Eye (tissue), 1 donor: ENCODE measurements at places on chromosomes 12 and 14.

- no peak for DNase-seq
Observed at GRCh38 chr14:35333264-35333730, 41.1 kb downstream of the PSMA6 start.

DNA sequence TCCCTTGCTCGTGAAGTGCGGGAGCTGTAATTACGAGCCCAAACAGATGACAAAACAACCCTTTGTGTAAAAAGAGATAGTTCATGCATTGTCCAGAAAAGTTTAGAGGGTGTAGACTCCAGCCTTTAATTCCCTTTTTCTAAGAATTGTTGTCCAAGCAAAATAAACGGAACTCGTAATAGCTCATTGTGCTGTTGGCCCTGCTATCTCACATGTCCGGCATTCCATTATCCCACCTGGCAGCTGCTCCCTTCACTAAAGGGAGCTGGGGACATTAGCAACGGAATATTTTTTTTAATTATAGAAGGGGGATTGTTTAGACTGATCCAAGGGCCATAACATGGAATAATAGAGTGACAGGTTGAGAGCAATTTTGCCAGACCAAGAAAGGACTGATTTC lies 277.5 kb upstream of the TBX3 start:
- DNase-seq: no peak

- DNase-seq: peak; percentile 77
Observed at GRCh38 chr14:34300882-34301734, 160.9 kb downstream of the SPTSSA start.

DNA sequence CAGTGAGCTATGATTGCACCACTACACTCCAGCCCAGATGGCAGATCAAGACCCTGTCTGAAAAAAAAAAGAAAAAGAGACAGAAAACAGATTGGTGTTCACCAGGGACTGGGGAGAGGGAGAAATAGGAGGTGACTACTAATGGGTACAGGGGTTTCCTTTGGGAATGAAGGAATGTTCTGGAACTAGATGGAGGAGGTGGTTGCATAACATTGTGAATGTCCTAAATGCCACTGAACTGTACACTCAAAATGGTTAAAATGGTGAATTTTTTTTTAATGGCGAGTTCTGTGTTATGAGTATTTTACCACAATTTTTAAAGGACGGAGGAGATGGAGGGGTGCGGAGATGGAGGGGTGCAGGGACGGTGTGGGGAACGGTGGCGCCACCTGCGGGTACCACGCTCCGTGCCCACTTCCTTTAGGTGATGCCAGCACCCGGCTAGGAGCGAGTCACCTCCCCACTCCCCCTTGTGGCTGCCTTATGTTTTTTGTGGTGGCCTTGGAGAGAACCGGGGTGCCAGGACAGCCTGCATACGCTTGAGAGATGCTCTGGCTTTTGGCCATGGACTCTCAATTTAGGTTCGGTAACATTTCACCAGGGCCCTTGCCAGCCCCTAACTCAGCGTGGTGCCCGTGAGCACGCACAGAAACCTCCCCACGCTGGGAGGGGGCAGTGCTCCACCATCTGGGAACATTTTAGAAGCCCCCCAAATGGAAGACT lies 16.1 kb downstream of the UBC start:
- DNase-seq: no peak

- peak; percentile 44 for DNase-seq
Observed at GRCh38 chr12:119486599-119487154, 106.9 kb upstream of the TMEM233 start.

DNA sequence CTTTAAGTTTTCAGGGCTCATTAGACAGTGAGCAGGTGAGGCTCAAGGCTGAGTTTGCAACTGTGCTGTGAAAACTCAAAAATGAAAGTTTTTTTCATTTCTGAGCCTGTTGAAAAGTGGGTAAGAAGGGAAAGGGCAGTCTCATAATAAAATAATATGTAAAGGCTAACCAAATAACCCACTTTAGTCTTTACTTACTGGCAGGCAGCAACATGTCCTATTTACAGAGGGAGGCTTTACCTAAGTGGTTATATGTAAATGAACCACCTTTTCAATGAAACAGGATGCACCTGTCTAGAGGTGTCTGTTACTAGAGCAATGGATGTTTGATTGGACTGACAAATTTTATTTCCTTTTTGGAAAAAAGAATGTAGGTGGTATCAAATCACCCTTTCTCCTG lies 158.0 kb downstream of the ETV6 start:
- DNase-seq: no peak

GRCh38 chr14:85461432-85462133 lies 68.4 kb upstream of the FLRT2 start:
- DNase-seq: no peak

- no peak for DNase-seq
Observed at GRCh38 chr14:91405241-91405721, 12.3 kb downstream of the CCDC88C start.

- DNase-seq: no peak
Observed at GRCh38 chr12:118347916-118348315, 24.8 kb downstream of the TAOK3 start.

DNA sequence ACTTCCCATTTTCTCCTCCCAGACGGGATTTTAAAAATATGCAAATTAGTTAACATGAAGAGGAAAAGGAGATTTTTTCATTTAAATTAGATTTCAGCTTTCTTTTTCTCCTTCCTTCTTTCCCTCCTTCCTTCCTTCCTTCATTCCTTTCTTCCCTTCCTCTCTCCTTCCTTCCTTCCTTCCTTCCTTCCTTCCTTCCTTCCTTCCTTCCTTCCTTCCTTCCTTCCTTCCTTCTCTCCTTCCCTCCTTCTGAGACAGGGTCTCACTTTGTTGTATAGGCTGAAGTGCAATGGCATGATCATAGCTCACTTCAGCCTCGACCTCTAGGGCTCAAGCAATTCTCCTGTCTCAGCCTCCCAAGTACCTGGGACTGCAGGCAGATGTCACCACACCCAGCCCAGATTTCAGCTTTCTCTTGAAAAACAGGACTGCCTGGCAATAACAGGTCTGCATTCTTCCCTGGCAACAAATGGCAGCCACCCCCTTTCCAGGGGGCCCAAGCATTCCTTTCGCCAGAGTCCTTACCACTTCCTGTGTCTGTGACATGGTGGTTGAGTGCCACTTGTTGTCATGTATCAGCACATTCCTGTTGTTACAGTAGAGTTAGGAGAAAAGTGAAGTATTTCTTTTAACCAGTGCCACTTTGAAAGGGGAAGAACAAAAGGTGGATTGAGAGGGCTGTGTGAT lies 119.1 kb downstream of the PTPN11 start:
- no peak for DNase-seq

DNA sequence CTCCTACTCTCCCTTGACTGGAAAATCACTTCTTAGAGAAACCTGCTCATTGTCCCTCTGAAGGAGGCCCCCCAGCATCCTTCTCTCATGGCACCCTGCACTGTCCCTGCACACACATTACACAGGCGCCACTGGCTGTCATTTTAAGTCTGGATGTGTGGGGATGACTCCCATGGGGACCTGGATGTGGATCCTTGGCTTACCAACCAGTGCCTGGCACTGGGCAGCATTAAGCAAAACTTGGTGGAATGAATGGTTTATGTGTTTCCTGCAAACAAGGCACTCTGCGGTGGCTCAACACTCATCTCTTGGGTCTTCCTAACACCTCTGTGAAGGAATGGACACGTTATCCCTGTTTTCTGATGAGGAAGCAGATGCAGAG lies 162.4 kb downstream of the RBM19 start:
- no peak for DNase-seq

GRCh38 chr14:77139540-77140358 lies 1.8 kb downstream of the ZDHHC22 start:
- DNase-seq: peak; percentile 76

- no peak for DNase-seq
Observed at GRCh38 chr14:58133739-58134138, 18.3 kb downstream of the ARMH4 start.

DNA sequence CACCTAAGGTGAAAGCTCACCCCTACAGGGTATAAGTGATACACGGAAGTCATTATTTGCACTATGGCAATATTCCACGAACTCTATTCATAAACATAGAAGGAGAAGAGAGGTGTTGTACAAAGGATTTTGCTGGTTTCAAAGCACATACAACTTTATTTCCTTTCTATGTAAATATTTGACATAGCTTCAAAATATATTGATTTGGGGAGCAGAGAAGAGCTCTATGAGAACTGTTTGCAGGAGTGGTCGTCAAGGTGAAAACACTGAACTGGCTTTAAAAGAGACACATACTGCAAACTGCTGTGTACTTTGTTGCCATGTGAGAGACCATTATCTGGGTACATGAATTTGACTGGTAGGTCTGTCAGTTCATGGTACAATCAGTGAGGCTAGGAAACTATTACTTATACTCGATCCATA lies 16.7 kb downstream of the CNIH1 start:
- DNase-seq: no peak

GRCh38 chr12:52900166-52900895 lies 4.5 kb downstream of the KRT8 start:
- DNase-seq: no peak

DNA sequence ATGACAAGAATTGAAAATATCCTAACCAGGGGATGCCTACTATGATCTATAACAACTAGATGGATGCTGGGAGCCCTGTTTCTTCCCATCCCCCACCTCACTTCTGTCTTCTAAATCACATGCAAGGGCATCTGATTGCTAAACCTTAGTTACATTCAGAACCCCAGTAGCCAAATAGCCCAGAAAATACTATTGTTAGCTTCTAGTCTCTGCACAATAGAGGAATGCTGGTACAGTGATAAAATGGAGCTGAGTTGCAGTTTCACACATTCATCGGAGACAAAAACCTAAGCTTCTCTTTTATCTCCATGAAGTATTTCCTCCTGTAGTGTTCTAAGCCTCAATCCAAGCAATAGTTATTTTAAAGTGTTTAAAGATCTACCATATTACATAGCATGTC lies 942.9 kb downstream of the RPS29 start:
- no peak for DNase-seq

- no peak for DNase-seq
Observed at GRCh38 chr14:56886471-56887062, 76.3 kb upstream of the OTX2 start.

DNA sequence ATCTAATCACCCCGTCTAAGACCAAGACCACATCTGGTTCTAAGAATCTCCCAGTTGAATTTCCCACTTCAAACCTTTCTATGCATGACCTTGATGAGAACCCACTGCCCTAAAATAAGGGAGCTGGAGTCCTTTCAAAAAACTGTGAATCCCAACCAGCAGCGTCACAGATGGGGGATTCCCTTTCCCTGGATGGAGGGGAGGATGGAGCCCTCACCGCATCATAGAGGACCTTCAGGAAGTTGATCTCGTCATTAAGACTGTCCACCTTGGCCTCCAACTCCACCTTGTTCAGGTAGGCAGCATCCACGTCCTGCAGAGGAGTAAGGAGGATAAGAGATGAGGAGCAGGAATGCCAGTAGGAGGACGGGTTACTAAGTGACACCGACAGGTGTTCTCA lies 4.8 kb downstream of the KRT4 start:
- no peak for DNase-seq

GRCh38 chr12:3989218-3989550 lies 116.0 kb upstream of the PARP11 start:
- no peak for DNase-seq

GRCh38 chr14:58740379-58740935 lies 102.7 kb downstream of the DACT1 start:
- no peak for DNase-seq

DNA sequence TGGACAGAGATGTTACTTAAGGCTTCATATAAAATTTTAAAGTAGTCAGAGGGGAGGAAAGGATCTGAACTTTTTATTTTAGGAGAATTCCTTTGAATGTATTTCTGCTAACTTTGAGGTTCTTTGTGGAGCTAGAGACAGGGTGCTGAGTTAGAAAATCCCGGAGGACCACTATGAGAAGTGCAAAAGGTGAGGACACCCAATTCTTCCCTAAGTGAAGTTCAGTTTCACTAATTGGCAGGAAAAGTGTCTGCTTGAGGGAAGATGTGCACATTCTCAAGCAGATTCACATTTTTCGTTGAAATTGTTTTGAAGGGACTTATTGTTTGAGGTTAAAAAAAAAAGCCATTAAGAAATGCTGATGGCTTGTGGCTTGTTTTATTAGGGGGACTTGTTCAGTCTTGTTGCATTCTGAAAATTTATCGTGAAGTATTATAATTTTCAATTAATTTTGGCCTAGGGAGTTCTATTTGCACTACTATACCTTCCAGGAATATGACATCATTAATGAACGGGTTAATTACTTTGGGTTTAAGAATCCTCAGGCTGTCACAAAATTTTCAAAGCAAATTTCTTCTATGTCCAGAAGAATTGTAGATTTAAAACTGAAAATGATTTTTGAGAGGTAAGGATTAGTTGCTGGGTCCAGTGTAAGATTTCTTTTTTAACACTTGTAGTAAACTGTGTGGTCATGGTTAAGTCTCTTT lies 1.8 kb downstream of the PCNX1 start:
- no peak for DNase-seq

DNA sequence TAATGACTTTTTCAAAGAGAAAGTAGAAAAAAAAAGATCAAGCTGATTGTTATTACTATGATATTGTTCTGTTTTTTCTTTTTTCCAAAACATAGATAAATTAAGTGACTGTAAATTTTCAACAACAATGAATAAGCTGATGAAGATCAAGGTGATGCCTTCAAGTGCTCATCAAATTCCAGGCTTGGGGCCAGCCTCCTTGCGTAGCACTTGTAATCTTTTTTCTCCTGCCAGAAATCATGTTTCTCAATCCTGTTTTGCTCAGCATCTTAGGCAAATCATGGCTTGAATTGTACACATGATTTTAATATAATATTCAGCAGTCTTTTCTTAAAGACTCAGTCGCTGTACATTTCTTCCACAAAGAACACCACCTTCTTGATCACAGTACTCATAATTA lies 333.2 kb downstream of the NPAS3 start:
- no peak for DNase-seq
